Large intestine (tissue), 12 donors: ENCODE measurements at places on chromosomes 5 and 9. TPM values are rescaled to one million over a fixed set of nuclear protein-coding genes. Genes with fewer than 3 reads are reported as not detected.

DNA sequence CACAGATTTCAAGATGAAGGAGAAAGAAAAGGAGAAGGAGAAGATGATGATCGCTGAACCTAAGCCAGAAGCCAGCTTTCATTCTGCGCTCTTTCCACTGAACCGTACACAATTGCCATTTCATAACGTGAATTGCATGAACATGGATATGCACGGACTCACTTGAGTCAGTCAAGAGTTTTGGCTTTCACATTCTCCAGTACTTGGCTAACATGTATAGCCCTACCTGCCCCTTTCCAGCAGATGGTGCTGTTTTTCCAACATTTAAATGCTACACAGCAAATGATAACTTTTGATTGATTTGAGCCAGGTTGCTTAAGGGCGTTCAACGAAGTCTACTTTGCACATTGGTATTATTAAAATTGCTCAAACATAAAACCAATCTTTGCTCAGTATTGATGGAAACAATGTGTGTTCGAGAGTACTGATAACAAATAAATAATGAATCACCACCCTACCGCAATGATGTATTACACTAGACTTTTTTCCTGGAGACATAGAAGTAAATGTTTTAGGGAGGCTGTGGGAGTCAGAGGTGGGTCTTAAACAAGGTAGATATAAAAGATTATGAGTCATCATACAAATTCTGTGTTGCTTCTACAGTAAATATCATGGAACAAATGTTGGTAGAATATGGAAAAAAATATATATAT is 196.4 kb downstream of the TRPM3 start:
- peak; percentile 33 for DNase-seq

The CYSRT1 gene
- polyA plus RNA-seq, result 71.7 TPM

The SLC6A3 gene
- polyA plus RNA-seq, result 0.13 TPM

DNA sequence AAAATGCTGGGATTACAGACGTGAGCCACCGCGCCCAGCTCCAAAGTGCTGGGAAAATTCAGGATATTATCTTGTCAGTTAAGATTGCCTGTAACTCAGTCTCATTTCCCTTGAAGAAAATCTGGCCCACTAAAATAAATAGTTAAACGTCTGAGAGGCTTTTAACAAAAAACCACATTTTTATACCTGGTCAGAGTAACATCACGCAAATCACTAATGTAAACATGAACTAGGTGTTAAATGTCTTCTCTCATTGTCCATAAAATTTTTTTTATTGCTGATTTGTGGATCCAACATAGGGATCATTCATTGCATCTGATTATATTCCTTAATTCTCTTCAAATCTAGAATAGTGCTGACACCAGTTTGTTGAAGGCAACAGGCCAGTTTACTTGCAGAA is 22.3 kb downstream of the CNOT6 start:
- DNase-seq, result no peak

The GOLM1 gene
- 124 TPM for polyA plus RNA-seq

- DNase-seq, result no peak
Observed at GRCh38 chr5:84303315-84303714, 81.4 kb downstream of the EDIL3 start.

- DNase-seq, result no peak
Observed at GRCh38 chr5:176387384-176387925, 943 bp downstream of the NOP16 start.

DNA sequence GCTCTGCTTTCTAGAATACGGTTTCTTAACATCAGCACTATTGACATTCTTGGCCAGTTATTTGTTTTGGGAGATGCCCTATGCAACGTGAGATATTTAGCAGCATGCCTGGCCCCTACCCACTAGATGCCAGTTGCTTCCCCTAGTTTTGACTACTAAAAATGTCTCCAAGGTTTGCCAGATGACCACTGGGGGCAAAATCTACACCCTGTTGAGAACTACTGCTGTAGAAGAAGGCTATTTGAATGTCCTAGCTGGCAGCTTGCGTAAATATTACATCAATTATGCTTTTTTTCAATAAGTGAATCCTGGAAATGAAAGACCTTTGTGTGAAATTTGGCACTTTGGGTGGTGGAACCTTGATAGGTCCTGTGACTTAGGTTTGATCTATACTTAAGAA is 5.0 kb downstream of the NCBP1 start:
- no peak for DNase-seq

The GPR150 gene
- 0.90 TPM for polyA plus RNA-seq

DNA sequence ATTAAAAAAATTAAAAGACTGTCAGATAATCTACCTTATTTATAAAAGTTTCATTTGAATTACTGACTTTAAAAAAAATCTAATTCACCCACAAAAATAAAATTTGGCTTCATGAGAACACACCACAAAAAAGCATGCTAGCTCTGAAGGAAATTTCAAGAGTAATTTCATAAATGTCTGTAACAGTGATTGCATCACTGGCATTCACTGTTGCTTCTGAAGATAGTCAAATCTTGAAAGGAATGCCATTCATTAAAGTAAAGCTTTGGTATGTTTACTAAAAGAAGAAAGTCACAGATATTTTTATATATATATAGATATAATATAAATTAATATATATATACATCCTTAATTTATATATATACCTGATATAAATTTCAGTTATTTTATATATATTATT is 43.4 kb downstream of the NADK2 start:
- DNase-seq, result no peak

DNA sequence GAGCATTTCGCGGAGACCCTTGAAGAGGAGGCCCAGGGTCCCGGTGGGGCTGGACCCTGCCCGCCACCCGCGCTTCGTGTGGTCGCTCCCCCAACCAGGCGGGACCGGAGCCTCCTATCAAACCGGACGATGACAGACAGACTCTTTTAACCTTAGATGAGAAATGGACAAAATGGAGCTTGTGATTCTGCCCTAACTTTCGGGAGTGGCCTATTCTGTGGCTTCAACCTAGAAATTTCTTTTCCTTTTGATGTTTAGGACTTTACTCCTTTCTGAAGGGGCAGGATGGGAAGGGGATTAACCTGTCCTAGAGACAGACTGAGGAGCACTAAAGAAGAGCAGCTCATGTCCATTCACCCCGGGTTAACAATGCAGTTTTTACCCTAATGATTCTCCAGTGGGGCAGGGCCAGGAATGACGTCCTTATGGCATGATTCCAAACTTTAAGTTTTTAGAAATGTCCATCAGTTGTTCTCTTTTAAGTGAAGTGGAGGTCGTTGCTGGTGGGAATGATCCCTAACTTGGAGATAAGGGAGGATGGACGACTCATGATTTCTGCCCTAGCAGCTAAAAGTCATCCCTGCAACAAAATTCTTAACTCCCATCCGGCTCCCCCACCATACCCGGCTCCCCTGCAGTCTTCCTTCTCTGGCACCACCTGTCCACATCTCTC is 1.0 kb downstream of the NIPSNAP3A start:
- peak; percentile 57 for DNase-seq

GRCh38 chr5:106171132-106171531 is 1499.6 kb downstream of the EFNA5 start:
- no peak for DNase-seq

GRCh38 chr9:128986671-128987070 is 39.2 kb downstream of the NUP188 start:
- no peak for DNase-seq

GRCh38 chr9:17863213-17863883 is 284.5 kb downstream of the SH3GL2 start:
- DNase-seq, result no peak

DNA sequence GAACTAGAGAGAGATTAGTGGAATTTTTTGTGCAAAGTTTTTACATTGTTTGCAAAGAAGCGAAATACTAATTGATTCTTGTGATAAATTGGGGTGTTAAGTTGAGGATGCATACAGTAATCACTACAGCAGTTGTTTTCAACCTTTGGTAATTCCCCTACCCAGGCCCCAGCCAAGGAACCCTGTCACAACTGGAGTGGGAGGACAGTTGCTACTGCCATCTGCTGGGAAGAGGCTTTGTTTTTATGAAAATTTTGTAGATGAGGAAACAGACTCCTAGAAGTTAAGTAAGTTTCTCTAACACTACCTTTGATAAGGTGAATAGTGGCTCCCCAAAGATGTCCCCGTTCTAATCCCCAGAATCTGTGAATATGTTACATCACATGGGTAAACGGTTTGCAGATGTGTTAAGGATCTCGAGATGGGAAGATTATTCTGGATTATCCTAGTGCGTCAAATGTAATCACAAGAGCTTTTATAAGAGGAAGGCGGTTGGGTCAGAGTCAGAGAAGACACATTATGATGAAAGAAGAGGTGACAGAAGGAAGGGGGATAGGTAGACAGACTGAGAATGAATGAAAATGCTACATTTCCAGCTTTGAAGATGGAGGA is 34.0 kb upstream of the PPP1R2B start:
- peak; percentile 38 for DNase-seq

DNA sequence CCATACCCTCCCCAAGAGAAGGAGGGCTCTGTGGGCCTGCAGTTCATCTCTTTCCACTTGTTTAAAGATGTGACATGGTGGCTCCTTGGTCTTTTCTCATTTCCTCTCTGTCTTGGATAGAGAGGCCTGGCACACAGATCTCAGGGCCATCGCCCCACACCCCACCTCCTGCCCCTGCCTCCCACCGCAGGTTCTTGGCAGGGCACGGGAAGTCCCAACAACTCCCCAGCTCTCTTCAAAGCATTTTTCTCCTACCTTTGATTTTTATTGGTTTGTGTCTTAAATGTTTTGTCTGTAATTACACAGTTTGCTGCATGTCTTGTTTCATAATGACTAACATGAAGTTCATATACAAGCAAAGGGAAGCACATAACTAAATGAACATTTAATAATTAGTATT is 178.5 kb upstream of the MSX2 start:
- DNase-seq, result no peak

DNA sequence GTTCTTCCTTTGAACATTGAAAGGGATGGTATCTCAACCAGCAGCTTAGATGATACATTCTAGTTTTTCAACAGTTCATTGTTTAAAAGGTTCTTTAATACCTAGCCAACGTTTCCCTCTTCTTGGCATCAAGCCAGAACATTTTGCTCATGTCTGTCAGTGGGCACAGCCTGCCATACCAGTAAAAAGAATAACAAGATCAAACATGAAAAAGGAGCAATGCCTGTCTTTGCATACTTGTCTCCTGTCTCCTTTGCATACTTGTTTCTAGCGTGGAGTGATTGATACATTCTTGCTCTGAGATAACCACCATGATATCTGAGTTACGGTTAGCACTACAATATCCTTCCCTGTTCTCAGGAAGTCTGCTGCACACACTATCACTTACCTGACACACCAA is 248.6 kb upstream of the DAPK1 start:
- DNase-seq, result no peak

- no peak for DNase-seq
Observed at GRCh38 chr9:36398745-36399144, 1.3 kb downstream of the RNF38 start.

- no peak for DNase-seq
Observed at GRCh38 chr5:16712620-16713019, 95.8 kb upstream of the RETREG1 start.

The CAMK4 gene
- 10.9 TPM for polyA plus RNA-seq

The GABRG2 gene
- polyA plus RNA-seq, result 2.1 TPM

DNA sequence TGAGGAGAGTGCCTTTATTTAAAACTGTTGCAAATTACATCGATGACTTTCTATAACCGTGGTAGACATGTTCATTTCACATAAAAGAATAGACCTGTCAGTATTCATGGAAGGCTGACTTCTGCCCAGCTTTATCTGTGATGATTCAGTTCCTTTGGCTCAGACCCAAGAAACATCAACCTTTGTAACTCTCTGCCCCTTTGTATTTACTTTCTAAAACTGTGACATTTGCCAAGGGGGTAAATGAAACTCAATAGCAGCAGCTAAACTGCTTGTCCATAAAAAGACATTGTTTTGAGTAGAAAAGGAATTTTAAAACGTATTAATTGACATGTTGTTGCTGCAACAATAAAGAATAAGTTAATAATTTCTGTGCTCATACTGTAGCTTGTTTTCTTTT is 137.8 kb upstream of the ANKH start:
- DNase-seq, result peak; percentile 93
